ENCODE measurements at places on chromosomes 6 and 20.

GRCh38 chr6:39228111-39228971, 934 bp downstream of the KCNK5 start:
- DNase-seq, result no peak

DNA sequence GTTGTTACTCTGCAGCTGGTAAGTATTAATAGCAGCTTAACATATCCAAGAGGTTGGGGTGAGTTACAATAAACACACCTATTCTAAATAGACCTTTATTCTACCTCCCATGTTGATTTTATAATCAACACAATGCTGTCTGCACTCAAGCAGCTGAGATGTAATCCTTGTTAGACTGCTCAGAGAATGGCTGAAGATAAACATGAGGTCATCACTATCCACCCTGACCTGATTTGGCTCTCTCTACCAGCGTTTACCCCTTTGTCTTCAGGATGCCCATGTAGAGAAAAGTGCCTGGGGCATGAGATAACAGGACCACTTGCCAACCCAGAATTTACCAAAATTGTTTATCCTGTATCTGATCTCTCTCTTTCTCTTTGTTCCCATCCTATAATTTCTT, 220.7 kb upstream of the DEFB112 start:
- no peak for DNase-seq

- no peak for DNase-seq
Measured at GRCh38 chr20:6533351-6533750, 234.1 kb upstream of the BMP2 start.

GRCh38 chr6:27019651-27020552, 227.6 kb upstream of the PRSS16 start:
- no peak for DNase-seq

GRCh38 chr20:63434599-63435378, 37.7 kb downstream of the KCNQ2 start:
- DNase-seq, result peak; percentile 59

DNA sequence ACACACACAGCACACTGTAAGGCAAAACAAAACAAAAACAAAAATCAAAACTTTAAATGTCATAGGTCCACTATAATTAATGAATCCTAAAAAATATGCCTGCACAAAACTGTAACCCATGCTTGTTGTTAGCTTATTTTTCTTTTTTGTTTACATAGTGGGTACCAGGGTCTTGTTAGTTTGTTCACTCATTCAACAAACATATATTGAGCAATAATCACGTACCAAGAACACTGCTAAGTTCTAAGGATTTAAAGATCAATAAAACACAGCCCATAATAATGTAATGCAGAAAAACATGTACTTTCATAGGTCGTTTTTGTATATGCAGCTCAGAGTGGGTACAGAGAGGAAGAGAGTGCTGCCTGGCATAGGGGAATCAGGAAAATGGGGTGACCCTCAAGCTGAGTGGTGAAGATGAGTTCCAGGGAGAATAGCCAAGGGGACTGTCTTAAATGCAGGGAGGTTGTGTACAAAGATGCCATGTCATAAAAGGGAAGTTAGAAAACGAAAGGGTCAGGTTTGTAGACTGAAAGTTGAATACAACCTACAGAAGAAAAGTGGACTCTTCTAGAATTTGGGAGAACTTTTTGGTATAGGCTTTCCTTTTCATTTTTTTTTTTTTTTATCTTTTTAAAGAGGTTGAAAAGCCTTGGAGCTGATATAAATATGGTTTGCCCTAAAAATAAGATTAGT, 113.3 kb upstream of the TBX18 start:
- DNase-seq, result no peak

GRCh38 chr20:43304598-43304997, 114.9 kb upstream of the PTPRT start:
- no peak for DNase-seq

- DNase-seq, result no peak
Measured at GRCh38 chr6:163837691-163838431, 423.3 kb downstream of the QKI start.

GRCh38 chr6:92763680-92764079, 655.7 kb downstream of the EPHA7 start:
- no peak for DNase-seq

- DNase-seq, result no peak
Measured at GRCh38 chr20:35981969-35982368, 13.6 kb downstream of the CNBD2 start.

DNA sequence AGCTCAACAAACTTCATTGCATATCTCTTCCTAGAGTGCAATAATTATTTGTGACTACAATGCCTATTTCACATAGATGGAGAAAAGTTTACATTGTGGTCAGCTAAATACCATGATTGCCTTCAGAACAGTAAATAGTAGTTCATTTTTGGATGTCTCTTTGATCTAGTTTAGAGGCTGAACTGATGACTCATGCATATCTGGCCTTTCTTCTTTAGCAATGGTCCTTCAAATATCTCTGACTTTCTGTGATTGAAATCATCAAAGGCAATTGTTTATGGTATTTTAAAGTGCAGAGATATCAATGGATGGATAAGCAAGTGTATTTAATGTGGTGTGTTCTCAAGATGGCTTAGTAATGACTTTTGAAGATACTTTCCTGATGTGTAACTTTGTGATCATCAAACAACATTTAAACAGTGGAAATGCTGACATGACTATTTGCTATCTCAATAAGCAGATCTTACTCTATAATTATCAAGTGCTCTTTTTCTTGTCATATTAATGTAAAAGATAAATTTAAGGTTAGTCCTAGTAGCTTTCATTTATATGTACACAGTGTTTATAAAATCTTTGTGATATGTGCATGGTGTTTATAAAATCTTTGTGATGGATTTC, 523.7 kb upstream of the SLC35B3 start:
- DNase-seq, result no peak

- no peak for DNase-seq
Measured at GRCh38 chr6:41546866-41547798, 951 bp downstream of the FOXP4 start.

DNA sequence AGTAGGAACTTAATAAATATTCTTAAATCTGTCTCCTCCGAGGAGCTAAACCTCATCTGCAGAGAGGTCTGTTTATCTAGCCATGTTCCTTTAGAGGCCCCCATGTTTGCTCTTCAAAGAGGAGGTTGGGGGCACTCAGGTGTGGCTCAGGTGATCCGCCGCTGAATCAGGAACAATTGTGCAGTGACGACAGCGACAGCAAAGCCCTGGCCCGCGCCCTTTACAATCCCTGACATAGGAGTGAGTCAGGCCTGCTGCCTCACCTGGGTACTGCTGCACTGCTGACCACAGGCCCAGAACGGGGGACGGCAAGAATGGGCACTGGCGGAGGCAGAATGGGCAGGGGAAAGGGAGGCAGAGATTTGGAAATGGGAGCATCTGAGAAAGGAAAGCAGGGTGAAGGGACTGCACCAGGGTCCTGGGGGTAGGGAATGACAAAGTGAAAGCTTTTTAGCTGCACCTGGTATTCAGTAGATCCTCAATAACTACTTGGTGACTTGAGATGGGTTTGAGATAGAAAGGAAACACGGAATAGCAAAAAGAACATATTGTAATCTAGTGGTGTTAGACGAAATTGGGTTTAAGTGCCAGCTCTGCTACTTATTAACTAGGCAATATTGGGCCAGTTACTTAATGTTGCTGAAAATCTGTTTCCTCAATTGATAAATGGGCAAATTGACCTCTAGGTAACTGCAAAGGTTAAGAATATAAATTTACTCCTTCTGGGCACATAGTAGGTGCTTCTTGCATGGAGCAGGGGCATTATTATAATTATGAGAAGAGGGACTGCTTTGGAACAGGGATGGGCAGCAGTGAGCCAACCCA, 5.4 kb upstream of the IER3 start:
- no peak for DNase-seq

DNA sequence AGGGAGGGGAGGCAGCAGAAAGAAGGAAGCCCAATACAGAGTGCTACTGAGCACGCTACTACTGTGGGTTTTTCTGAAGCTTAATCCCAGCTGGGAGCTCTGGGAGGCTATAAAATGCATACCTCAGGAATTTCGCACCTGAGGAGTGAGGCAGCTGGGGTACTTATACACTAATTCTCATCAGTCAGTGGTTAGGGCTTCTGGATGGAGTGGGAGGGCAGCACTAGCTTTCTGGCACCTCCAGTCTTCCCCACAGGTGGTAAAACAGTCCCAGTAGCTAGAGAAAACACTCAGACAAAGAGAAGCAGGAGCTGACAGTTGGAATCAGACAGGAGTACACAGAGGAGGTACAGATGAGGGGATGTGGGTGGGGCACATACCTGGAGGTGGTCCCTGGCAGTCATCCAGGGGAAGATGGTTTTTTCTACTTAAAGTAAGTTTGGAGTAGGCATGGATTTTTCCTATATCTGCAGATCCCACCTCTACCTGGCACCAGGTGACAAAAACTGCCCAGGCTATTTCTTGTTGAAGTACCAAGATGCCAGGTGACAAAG, 37.8 kb downstream of the CPXM1 start:
- no peak for DNase-seq

GRCh38 chr6:146258206-146258605, 229.3 kb downstream of the GRM1 start:
- no peak for DNase-seq

DNA sequence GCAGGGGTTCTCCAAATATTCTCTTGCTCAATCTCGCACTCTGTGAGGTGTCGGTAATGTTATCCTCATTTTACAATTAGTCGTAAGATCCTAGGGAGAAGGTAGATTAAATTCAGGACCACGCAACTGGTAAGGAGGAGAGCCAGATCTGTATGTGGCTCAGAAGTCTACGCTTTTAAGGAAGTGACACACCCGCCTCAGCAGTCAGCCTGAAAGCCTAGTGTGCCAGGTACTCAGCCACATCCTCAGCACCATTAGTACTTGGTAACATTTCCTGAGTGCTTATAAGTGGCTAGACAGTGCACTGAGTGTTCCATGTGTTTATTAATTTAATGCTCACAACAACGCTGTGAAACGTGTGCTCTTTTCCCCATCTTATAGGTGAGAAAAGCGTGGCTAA, 63.7 kb downstream of the DHX35 start:
- no peak for DNase-seq

GRCh38 chr6:3546121-3546520, 89.3 kb upstream of the SLC22A23 start:
- no peak for DNase-seq

DNA sequence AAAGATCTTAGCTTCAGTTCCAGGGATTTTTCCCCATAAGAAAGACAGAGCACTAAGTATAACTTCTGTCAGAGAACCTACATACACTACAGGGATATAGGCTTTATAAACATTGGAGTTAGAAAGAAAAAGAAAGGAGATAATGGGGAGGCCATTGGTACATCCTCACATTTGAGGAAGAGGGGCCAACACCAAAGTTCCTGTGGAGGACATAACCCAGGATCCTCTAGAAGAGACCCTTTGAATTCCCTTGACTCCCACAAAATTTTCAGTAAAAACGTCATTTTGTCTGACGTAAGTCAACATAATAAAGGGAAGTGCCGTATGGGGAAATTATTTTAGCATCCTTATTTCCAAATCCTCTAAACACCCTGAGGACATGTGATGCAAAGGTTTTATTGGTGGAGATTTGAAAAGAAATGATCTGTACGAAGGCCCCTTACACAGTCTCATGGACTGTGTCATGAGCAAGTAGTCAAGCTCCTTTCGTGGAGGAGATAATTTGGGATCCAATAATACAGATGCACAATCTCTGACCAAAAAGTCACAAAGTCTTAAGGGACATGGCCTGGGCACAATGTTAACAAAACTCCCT, 33.2 kb downstream of the HLA-DRA start:
- DNase-seq, result no peak

GRCh38 chr6:2103765-2104523, 141.5 kb downstream of the GMDS start:
- DNase-seq, result peak; percentile 52

GRCh38 chr6:157713451-157714152, 109.4 kb upstream of the SNX9 start:
- no peak for DNase-seq

DNA sequence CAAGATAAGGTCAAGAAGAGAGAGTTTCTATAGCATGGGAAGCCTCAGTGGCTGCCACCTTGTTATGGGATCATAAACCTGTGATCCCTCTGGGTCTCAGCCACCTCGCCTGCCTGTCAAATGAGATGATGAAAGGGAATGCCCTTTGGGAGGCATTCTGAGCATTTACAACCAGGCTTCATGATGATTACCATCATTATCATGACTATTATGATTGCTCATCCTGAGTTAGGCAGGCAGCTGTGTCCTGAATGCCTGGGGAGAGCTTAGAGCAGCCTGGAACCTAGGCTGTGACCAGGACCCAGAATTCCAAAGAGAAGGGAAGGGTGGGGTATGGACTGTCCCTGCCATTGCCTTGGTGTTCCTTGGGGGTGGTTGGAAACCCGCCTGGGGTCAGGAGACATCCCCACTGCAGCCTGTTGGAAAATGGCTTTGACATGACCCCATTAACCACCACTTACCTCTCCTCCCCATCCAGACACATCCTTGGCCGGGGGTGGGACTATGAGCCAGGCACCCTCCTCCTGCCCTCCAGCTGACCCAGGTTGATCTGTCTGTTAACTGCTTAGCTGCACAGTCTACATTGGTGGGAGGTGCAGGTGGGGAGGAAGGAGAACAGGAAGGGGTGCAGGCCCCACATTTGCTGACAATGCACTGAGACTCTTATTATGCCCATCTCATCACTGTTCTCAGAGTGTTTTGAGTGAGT, 51.9 kb downstream of the LRFN2 start:
- DNase-seq, result no peak

GRCh38 chr6:5761370-5761769, 245.4 kb downstream of the NRN1 start:
- no peak for DNase-seq

DNA sequence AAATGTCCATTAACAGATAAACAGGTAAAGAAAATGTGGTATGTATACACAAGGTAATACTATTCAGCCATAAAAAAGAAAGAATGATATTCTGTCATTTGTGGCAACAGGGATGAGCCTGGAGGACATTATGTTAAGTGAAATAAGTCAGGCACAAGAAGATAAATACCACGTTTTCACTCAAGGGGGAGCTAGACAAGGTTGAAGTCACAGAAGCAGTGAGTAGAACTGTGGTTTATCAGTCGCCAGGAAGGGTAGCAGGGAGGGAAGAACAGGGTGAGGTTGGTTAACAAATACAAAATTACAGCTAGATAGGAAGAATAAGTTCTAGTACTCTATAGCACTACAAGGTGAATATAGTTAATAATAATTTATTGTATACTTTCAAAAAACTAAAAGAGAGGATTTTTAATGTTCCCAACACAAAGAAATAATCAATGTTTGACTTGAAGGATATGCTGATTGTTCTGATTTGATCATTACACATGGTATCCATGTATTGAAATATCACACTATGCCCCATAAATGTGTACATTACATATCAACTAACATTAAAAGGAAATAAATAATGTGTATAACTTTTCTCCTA, 21.1 kb downstream of the RTN4IP1 start:
- peak; percentile 26 for DNase-seq

- DNase-seq, result no peak
Measured at GRCh38 chr6:20692023-20692422, 157.8 kb downstream of the CDKAL1 start.

Measured in GDM1 (cell line).